ENCODE measurements at places on chromosomes 2 and 18.

GRCh38 chr2:137178951-137179377, 413.6 kb downstream of the THSD7B start:
- DNase-seq, result no peak

DNA sequence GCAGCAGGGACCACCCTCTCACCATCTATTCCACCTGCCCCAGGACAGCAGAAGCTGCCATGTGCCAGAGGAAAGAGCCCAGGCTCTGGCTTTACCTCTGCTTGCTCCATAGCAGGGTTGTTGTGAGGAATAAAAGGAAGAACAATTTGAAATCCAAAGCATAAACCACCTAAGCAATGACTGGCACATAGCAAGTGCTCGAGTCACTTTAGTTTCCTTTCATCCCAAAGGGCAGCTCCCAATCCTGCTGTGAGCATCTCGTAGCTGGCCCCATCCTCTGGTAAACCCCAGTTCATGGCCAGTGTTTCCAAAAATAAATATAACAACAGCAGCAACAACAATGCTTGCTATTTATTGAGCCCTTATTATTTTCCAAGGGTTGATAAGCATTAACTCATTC, 923.5 kb downstream of the EPHA4 start:
- no peak for DNase-seq

DNA sequence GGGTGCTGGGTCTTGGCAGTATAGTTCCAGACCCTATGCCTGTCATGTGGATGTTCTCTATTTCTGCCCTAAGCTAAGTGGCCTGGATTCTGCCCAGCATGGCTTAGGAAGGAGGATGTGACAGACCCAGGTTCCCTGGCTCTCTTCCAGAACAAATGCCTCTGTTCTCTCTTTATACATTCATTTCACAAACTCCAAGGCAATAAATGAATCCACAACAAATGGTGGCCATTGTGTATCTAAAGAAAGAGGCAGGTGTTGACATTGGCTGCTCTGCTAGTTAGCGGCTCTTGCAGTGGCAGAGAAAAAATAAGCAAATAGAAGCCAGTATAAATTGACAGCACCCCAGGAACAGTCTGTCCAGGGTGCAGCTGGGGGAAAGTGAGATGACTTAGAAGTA, 298.6 kb downstream of the SUCLG1 start:
- DNase-seq, result no peak

DNA sequence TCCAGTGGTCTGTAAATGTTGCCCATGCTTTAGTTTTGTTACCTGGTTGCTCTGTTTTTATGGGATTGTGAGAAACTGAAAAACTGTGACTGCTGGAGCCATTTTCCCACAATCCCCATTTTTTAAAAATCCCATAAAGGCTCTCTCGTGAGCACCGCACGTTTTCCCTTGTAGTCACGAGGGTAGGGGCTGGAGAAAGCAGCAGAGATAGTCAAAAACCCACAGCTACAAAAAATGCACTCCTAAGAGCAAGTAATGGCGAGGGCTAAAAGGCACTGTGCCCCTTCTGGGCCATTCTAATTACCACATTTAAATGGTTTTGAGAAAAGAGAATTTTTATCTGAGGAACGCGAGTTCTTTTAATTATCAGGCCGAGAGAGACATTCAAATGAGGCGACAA, 1.8 kb upstream of the CTDP1 start:
- DNase-seq, result no peak

DNA sequence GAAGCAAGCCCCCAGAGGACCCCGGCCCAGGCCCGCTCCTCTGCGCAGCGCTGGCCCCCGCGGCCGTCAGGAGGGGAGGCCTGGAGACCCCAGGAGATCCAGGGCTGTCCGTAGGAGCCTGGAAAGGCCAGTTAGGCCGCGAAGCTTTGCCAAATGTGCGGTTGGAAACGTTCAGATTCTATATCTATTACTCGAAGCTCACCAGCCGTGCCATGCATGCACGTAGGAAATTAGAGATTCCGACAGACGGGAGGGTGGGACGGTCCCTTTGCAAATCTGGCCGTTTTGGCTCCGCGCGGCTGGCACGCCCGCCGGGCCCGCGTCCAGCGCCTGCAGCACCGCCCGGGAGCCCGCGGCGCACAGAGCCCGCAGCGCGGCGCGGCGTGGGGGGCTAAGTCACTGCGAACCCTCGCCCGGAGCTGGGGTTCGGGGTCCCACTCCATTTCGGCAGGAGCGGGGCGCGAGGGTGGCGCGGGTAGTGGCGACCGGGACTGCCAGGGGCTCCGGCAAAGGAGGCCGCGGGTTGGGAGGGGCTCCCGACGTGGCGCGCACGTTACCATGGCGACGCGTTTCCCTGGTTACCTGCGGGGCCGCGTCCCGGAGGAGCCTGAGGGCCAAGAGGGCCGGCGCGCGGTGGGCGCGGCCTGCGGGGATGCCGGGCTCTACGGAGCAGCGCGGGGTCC, 488.6 kb upstream of the SMIM21 start:
- peak; percentile 3 for DNase-seq

DNA sequence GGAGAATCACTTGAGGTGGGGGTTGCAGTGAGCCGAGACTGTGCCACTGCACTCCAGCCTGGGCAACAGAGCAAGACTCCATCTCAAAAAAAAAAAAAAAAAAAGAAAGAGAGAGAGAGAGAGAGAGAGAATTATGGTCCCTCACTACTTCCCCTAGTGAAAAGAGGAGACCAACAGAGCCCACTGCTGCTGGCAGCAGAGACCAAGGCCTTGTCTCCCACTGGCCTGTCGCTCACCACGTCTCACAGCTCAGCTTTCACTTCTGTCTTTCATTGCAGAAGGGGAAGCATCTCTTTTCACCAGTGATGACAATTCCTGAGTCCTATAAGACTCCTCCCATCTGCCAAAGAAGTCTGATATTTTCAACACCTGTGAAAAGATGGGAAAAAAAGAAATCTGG, 81.3 kb downstream of the CLHC1 start:
- no peak for DNase-seq

- DNase-seq, result no peak
Measured at GRCh38 chr2:158011055-158011771, 90.5 kb upstream of the UPP2 start.

Measured in NCI-H524 treated with DMSO at 0.1 percent for 48 hours (cell line).